ENCODE measurements at places on chromosomes 5 and 9.

GRCh38 chr9:19032406-19032805, 603 bp downstream of the SAXO1 start:
- DNase-seq = no peak

GRCh38 chr5:148177207-148177606, 8.9 kb downstream of the SPINK14 start:
- no peak for DNase-seq

DNA sequence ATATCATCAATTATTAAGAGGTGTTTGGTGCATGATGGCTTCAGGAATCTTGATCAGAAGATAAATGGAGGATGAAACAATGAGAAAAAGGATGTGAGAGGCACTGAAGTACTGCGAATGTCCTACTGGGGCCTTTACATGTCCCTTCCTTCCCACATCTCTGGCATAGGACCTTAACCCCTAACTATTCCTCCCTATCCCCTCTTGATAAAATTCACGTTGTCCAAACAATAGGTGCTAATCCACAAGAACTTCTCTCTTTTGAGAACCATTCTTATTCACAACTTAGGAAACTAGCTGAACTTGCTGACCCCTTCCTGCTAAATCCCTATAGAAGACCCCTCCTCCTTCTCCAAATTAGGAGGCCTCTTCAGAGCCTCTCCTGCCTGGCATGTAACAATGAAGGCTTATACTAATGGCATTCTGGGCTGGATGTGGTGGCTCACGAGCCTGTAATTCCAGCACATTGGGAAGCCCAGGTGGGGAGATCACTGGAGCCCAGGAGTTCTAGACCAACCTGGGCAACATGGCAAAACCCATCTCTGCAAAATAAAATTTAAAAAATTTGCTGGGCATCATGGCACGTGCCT, 276.5 kb upstream of the SMARCA2 start:
- DNase-seq = no peak

- no peak for DNase-seq
Observed at GRCh38 chr5:7094626-7095025, 301.3 kb upstream of the ADCY2 start.

GRCh38 chr5:40734986-40735385, 20.8 kb downstream of the TTC33 start:
- DNase-seq = no peak

GRCh38 chr5:147085409-147085808, 149.4 kb upstream of the STK32A start:
- DNase-seq = no peak

DNA sequence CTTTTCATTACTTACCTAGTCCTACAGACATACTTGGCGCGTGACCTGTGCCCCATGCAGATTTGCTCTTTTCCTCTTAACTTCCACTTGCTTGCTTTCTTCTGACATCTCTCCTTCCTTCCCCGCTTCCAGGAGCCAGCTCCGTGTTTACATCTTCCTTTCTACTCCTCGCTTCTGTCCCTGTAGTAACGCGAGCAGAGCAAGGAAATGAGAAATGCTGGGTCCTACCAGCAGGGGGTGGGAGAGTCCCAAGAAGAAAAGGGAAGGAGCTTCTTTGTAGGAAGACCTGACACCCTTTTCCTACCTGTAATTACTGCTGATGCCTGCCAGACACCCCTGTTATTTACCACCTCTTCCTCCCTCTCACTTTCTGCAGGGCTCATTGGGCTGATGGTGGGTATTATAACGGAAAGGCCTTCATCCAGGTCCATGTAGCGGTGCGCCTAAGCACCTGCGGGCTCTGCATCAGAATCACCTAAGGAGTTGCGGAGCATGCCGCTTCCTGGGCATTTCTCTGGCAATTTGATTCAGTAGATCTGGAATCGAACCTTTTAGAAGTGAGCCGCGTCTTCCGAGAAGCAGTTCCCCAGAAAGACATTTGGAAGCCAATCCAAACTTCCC, 1260.8 kb upstream of the WWC1 start:
- DNase-seq = no peak

DNA sequence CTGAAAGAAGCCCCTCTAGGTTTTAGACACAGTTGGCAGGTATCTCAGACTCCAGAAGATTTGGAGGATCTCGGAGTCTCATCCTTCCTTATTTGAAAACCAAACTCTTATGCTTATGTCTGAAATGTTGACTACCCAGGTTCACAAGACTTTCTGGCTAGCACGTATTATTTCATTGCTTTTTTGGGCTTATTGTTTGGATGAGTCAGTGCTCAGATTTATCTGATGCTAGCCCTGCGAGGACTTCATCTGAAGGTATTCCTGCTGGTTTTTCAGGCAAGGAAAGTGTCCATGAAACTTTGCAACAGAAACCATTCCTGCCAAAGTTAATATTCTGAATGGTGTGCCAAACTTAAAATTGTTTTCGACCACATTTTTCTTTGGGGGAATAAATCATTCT, 8.5 kb downstream of the OSTF1 start:
- DNase-seq = no peak

DNA sequence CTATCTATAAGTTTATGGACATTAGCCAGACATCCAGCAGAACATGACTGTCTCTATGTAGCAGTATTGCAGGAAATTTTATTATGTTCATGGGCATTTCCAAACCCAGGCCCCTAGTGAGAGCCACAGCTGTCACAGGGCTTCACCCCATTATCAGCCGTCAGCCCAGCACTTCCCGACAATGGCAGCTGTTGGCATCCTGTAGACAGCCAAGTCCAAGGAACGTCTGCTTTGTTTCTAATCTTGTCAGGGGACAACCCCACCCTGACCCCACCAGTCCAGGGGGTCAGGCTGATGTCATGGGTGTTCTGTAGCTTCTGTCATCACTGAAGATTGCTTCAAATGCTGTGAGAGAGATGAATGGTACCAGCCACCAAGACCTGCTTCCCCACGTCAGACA, 565.3 kb upstream of the BRINP1 start:
- no peak for DNase-seq

DNA sequence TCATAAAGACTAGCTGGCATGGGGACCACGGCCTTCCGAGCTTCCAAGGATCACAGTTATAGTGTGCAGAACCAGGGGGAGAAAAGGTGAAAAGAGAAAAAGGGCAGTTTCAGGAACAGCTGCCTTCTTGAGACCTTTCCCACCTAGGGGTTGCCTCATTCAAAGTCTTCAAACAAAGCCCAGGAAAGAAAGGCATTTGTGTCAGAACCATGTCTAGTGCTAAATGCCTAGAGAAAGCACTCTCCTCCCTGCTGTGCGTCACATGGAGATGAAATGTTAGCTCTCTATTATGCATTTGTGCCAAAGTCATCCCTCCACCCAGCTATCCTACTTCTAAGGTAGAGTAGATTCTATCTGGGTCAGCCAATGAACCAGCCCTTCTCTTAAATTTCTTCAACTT, 1037.3 kb upstream of the WWC1 start:
- no peak for DNase-seq

GRCh38 chr9:101626295-101626694, 31.5 kb upstream of the PPP3R2 start:
- DNase-seq = no peak

- DNase-seq = no peak
Observed at GRCh38 chr5:163248333-163248732, 189.1 kb upstream of the CCNG1 start.

DNA sequence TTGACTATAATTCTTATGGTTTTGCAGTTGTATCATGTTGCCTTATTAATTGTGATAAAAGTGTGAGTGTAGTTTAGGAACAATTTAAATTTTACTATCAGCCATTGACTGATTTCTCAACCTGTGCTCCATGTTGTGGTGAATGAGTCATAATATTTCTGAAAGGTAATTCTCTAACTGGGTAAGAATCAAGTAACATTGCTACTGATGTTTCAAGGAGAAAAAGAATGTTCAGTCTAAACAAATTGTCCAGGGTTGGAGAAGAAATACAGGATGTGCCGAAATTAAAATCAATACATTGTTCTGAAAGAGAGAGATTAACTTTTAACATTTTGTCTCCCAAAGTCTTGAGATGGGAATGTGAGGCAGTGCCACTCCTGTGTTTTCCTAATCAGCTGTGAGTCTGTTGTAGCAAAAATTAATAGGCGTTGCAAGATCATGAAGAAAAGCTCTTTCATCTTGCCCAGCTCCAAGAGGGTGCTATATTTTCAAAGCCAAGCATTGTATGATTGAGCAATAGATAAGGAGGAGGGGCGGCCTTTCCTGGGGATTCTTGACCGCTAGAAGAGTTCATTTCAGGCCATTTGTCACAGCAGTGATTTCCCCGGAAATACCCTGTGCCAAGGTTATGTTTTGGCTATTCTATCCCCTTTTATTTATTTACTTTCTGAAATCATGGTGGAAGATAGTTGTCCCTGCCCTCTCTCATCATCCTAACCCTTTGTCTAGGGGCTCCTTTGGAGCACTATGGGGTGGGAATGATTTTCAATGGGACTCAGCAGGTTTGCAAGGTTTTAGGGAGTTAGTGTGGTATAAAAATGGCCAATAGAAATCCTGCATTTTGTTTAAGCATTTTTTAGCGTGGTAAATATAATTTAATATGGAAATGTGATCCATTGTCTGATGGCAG, 151.6 kb downstream of the FOCAD start:
- DNase-seq = no peak

DNA sequence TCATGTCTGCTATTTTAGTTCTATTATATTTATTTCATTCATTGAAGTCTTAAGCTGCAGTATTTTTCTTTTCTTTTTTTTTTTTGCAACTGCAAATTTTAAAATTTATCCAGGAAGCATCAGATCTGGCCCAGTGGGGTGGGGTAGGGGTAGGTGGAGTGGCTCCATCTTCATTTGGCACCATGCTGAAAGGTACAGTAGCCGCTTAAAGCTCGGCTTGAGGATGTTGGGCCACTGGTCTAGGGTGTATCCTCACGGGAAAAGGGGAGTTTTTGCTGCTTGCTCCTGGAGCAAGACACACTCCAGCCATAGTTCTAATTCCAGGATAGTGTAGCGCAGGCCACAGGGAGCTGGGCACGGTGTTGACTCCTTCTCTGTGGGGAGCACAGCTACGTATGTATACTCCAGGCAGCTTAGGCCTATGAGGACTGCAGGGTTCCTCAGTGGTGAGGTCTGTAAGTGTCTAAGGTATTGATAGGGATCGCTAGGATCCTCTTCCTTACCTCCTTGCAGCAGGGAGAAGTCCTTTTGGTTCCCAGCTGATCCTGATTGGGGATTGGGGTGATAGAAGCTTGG, 22.7 kb downstream of the RCL1 start:
- DNase-seq = no peak

DNA sequence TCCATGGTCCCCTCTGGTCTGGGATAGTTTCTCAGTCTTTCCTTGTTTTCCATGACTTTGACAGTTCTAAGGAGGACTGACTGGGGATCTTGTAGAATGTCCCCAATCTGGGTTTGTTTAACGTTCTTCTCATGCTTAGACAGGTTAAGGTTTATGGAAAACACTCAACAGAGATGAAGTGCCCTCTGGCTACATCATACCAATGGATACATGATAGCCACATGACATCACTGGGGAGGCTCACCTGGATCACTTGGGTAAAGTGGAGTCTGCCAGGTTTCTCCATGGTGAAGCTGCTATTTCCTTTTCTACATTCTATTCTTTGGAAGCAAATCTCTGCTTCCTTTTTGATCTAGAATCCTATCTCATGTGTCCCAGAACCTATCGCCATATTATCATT, 23.8 kb upstream of the ALDH1B1 start:
- no peak for DNase-seq

GRCh38 chr9:13179257-13179656, 100.2 kb downstream of the MPDZ start:
- no peak for DNase-seq
